ENCODE measurements at places on chromosomes 1 and 21. TPM values are rescaled to one million over a fixed set of nuclear protein-coding genes. Genes with fewer than 3 reads are reported as not detected.

DNA sequence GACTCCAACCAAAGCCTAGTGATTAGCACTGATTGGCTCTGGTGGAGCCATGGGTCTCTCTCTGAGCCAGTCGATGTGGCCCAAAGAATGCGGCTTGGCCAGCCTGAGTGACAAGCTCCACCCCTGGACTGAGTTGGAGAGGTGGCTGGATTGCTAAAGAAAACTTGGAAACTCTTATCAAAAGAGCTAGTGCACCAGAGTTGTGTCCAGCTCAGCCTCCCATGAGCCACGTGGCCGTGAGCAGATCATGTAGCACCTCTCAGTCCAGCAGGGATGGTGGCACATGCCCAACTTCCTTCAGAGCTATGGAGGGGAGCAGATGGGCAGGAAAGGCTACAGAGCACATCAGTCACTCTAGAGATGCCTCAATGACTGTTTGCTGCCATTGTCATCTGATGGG lies 142.8 kb upstream of the VAMP3 start:
- no peak for ATAC-seq

DNA sequence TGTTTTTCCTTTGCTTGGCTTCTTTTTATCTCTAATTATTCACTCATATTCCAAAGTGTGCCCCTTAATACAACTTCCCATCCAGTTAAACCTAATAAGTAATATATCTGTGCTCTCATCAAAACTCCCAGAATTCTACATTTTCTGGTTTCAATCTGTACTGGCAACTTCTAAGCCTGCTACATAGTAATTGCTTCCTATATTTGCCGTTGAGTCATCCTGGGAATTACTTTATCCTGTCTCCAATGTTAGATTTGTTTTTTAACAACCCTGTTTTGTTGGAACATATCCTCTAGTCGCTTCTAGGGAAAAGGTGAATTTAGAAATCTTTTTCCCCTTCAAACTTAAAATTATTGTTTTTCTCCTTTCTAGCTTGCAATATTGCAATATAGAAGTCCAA lies 620.5 kb upstream of the PKN2 start:
- ATAC-seq = no peak

- ATAC-seq = no peak
Observed at GRCh38 chr21:43299441-43300277, 127.3 kb downstream of the SIK1 start.

DNA sequence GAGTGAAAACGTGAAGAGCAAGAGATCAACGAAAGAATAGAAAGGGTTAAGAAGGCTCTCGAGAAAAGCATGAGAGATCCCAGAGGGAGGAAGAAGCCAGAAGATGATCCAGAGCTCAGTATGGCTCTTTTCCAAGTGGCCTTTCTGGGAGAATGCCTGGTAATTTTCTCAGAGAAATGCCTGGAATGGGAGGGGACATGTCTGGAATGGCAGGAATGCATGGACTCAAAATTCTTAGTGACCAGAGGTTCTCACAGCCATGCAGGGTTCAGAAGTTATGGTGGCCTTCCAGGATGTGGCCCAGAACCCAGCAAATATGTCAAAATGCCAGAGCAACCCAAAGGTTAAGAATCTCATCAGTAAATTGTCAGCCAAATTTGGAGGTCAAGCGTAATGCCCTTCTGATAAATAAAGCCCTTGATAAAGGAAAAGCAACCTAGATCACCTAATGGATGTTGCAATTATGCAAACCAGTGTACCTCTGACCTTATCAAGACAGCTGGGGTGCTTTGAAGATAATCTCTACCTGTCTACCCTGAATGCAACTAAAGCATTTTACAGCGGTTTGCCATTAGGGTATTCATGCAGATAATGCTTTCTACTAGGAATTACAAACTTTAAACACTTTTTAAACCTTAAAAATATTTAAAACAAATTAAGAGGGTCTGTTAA lies 53.1 kb downstream of the NBPF6 start:
- no peak for ATAC-seq

DNA sequence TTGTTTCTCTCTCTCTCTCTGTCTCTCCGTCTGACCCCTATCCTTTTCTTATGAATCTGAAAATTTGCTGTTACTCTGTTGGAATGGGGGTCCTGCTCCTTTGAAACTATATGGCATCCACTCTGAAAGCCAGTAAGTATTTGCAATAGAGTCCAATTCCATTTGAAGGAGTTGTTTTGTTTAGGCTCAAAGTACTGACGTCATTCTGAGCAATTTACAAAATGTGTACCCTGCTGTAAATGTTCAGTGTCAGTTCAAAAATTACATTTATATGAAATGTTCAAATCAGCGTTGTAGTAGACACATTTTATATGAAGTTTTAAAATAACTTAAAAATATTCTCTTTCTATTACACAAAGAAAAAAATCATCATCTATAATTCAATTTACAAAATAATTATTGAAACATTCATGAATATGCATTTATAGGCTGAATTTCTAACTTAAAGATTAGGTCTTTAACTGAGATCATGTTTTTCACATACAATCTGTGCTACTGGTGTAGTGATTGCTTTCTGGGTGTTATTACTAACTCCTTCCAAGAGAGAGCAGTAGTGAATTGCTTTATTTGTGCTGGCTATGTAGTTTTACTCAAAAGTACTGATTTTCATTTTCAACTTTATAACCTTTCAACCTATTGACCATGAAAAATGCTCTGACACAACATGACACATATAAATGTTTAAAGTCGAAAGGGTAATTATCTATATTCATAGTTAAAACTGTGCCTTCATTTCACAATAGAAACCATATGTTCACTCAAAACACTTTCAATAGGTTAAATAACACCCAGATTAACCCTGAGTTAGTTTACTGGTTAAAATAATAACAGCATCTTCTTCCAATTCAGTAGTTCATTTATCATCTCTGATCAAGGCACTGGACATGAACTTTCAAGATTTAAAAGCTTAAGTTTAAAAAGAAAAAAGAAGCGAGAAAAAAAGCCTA lies 253.1 kb upstream of the ADGRL4 start:
- ATAC-seq = no peak

- ATAC-seq = no peak
Observed at GRCh38 chr1:210200124-210200736, 32.4 kb upstream of the SERTAD4 start.

- ATAC-seq = no peak
Observed at GRCh38 chr1:108570998-108571401, 11.1 kb downstream of the EEIG2 start.

GRCh38 chr1:52403566-52404115 lies 582 bp downstream of the ORC1 start:
- ATAC-seq = peak; percentile 74

DNA sequence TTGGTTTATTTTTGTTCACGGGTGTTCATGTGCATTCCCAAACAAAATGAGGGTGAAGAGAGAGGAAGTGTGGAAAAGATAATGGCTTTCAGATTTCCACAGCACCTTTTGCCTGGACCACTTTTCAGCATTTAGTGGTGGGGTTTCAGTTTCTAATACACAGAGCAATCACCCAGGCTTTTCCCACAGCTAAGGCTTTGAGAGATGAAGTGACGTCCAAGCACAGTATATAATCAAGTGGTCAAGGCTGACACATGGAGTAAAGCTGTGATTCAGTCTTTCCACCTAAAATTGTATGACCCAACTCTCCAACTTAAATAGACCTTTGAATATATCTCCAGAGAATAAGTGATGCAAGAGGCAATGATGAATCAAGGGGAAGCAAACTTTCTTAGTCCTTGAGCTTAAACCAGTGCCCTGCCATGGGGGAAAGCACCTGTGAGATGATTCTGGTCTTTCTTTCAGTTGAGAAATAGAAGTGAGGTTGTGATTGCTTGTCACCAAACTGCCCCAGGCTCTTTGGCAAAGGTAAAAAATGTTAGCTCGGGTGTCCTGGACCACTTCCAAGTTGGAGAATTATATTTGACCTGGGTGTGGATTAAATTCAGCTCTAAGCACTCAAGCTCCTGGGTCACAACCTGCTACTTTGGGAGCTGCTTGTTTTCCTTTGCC lies 2.4 kb upstream of the PIK3R3 start:
- peak; percentile 53 for ATAC-seq

DNA sequence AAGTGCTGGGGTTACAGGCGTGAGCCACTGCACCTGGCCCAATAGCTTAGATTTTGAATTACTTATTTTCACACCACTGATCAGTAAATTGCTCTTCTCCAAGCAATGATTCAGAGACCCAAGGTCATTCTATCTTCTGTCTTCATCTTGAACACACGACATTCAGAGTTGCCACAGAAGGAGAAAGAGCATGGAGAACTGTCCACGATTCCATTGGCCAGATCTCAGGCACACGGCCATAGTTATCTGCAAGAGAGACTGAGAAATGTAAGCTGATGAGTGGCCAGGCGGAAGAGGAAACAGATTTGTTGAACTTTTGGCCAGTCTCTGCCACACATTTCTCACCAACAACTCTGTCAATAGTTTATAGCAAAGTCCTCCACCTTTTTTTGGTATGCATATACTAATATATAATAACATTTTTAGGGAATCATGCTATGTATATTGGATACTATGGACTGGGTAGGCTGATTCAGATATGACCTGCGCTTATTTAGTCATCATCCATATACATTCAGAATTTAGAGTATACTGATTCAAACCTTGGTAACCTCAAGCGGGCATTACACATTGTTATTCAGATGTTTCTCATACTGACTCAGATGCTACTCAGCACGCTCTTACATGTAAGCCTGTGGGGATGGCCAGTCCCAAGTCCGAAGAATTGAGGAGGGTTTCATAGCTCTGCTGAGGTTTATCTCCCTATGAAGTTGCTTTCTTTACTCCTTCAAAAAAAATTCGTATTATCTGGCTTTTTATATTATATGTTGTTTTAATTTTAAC lies 25.5 kb upstream of the CAP1 start:
- peak; percentile 93 for ATAC-seq

DNA sequence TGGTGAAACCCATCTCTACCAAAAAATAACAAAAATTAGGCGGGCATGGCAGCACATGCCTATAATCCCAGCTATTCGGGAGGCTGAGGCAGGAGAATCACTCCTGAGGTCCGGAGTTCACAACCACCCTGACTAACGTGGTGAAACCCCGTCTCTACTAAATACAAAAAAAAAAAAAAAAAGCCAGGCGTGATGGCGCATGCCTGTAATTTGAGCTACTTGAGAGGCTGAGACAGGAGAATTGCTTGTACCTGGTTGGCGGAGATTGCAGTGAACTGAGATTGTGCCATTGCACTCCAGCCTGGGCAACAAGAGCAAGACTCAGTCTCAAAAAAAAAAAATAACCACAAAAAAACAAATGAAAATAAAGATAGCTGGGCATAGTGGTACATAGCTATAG lies 42.3 kb downstream of the CC2D1B start:
- no peak for ATAC-seq

- no peak for ATAC-seq
Observed at GRCh38 chr21:25467896-25468295, 139.4 kb downstream of the MRPL39 start.

Gene VAMP4
- 8.6 TPM for total RNA-seq

Gene BRWD1
- total RNA-seq = 20.5 TPM

Data from esophagus mucosa (tissue), 1 donor.